ENCODE measurements at places on chromosomes 4 and X. TPM values are rescaled to one million over a fixed set of nuclear protein-coding genes. Genes with fewer than 3 reads are reported as not detected.

GRCh38 chr4:167578906-167579305, 344.6 kb upstream of the SPOCK3 start:
- DNase-seq, result no peak

DNA sequence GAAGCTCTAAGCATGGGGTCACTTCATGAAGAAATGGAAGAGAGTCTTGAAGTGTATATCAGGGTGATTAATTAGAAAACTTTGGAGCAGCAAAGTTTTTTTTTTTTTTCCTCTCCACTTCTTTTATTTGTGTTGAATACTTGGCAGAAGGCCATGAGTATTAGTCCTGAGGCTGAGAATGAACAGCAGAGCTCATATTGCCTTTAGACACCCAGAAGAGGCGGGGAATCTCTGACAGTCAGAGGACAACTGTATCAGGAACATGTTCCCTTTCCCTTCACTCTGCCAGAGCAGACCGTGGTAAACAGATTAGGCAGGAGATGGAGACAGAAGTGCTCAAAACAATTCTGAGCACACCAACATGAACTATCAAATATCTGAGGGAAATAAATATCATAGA, 300.9 kb downstream of the FAM47A start:
- no peak for DNase-seq

DNA sequence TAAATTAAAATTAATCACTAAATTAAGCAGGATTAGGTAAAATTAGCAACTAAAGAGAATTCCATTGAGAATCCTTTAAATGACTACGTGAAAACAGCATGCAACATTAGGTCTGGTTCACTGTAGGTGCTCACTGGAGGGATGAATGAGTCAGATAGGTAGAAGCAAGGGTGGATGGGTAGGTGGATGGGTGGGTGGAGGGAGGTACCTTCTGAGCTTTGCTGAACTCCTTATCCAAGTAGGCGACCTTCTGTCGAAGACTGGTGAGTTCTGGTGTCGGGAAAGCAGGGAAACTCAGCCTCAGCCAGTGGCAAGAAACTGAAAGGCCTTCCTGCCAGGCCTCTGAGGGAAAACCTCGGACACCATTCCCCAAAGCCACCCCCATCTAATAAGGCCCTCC, 3.0 kb downstream of the GRIPAP1 start:
- no peak for DNase-seq

GRCh38 chrX:23907111-23907497, 634 bp downstream of the APOO start:
- no peak for DNase-seq

DNA sequence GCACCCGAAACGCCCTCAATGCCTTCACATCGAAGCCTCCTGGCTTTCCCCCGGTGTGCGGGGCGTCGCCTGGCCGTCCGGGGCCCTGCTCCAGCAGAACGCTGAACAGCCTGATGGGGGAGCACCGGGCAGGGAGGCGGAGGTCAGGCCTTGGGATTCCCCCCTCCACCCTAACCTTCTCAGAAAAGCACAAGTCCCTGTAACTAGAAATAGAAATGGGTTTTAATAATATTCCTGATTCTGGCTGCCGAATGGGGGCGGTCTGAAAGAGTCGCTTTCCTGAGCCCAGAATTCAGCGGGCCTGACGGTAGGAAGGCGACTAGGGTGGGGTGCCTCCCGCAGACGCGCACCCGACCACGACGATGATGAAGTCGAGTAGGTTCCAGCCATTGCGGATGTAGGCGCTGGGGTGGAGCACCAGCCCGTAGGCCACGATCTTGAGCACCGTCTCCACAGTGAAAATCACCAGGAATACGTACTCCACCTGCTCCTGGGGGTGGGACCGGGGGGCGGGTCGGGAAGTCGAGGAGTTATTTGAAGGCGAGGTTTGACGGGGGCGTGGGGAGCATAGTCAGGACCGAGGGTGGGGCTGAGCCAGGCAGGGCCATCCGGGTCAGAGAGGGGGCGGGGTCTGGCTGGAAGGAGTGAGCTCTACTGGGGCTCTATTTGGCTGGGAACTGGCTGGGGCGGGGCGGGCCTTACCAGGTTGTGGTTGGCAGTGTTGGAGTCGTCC, 2.5 kb downstream of the CACNA1F start:
- peak; percentile 25 for DNase-seq

DNA sequence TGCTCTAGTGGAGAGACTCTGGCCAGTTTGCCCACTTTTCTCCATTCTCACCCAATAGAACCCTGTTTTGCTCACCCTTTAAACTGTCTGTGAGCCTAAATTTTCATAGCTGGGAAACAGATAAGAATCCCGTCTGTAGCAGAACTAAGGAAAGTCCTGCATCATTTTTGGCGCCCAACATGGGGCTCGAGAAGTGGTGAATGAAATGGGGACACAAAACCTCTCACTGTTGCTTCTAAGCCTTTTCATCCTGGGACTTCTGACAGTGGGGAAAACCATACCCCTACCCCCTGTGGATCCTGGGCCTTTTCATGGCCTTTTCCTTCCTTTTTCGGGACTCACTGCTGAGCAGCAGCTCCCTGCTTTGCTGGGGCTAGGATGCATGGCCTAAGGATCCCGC, 189.9 kb downstream of the INPP4B start:
- DNase-seq, result no peak

DNA sequence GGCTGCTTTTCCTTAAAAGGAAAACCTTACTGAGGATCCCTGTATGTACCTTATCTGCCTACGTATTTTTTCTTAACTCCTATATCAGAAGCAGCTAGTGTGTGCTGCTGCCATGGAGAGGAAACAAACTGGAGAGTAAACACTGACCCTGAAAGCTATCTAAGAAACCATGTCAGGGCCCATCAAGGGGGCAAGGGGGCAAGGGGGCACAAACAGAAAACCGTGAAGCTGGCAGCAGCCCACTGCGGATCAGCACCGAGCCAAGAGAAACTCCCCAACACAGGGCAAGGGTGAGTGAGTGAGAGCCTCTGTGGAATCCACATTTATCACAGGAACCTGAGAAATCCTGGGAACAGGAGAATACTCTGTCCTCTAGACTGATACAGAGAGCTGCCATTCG, 1204.2 kb downstream of the PCDH18 start:
- DNase-seq, result no peak

- DNase-seq, result no peak
These were observed 62.6 kb downstream of the COQ2 start for GRCh38 chr4:83221897-83222441.

- no peak for DNase-seq
These were observed 72.7 kb downstream of the MTMR1 start for GRCh38 chrX:150765782-150766350.

- no peak for DNase-seq
These were observed 42.5 kb upstream of the ANTXR2 start for GRCh38 chr4:80115368-80116181.

- no peak for DNase-seq
These were observed 6.0 kb upstream of the TEC start for GRCh38 chr4:48275686-48276085.

DNA sequence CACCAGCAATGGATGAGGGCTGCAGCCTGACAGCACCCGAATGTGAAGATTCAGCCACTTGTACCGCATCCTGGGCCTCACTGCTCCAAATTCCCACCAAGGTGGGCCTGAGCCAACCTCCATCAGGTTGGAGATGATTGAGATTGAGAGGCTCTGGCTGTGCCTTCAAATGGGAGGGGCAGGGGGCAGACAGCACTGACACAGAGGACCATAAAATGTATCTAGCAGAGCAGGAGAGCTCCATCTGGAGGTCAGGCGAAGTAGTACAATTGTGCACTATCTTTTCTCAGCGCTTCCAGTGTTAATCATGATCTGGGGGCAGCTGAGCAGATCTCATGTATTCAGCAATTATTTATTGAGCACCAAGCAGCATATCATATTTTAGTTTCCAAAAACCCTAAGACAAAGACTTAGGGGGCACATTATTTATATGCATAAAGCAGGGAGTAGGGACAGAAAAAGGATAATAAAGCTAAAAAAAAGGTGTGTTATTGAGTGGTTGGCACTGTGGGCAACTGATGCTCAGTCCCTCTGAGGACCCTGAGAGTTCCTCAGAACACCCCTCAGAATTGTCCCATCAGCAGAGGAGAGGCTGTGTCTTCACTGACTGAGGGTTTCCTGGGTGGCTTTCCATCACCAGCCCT, 31.6 kb upstream of the C1QTNF7 start:
- peak; percentile 62 for DNase-seq

DNA sequence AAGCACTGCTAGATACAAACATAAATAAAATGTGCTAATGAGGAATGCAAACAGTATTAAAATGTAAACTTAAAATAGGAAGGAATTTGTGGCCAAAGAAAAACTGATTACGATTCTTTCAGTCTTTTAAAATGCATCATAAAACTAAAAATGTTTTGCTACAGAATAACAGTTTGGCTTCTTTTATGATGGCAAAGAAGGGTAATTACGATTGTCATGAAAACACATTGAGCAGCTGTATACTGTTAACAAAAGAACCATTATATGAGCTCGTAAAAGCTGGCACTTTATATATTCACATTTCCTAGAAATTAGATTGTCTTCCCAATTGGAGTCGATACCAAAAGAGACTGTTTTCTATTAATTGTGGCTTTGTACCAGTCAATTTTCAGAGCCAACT, 290.4 kb downstream of the NR3C2 start:
- DNase-seq, result no peak

DNA sequence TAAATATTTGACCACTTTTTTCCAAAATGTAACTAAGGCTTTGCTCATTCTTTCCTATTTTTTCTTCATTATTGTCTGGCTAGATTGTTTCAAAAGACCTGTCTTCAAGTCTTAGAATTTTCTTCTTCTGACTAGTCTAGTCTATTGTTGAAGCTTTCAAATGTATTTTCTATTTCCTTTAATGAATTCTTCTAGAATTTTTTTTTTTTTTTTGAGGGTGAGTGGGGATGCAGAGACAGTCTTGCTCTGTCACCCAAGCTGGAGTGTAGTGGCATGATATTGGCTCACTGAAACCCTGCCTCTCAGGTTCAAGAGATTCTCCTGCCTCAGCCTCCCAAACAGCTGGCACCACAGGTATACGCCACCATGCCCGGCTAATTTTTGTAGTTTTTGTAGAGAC, 141.4 kb downstream of the TET2 start:
- DNase-seq, result no peak

DNA sequence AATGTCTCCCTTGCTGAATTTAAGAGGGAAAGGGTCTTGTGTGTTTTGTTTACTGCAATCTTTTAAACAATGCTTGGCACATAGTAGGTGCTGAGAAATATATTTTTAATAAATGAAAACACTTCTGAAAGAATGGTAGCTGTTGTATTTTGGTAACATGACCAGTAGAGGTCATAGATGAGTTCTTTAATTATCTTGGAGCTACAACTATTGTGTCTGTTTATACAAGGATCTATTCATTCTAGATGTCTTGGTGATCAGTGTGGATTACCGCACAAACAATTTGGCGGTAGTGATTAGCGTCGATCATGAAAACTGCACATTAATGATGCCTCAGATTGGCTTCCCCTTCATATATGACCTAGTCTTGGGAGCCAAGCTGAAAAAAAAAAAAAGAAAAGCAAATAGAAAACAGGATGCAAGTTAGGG, 21.4 kb upstream of the SCRG1 start:
- no peak for DNase-seq

- no peak for DNase-seq
These were observed 111.6 kb downstream of the MAGEB17 start for GRCh38 chrX:16278927-16279326.

DNA sequence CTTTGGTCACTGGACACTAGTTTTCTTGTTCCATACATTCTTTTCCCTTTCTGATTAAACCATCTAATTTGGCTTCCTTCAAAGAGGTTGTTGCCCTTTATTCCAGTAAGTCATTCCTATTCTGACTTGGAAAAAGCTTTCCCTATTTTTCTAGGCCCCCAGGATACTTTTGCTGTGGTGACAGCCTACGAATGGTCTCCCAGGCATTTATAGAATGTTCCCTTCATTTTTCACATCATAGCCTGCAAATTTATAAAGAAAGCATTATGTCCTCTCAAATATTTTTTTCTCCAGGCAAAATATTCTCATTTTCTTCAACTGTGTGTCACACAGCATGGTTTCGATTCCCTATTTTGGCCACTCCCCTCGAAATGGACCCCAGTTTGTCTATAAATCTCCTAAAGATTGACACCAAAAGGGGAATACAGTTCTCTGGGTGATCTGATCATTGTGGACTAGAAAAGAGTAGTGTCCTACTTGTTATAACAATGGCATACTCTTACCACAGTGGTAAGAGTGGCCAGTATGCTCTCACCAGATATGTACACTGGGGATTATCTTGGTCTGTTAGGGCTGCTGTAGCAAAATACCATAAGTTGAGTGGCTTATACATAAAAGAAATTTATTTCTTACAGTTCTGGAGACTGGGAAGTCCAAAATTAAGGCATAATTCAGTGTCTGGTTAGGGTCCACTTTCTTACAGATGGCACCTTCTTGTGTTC, 41.5 kb upstream of the BMP2K start:
- no peak for DNase-seq

Gene RAB40A
- total RNA-seq, result 0.16 TPM

Gene ERCC6L
- not detected for total RNA-seq

Gene YY2
- 1.2 TPM for total RNA-seq

Measured in CD4-positive, alpha-beta T cell (primary cell).